ENCODE measurements at places on chromosomes 13 and 19. TPM values are rescaled to one million over a fixed set of nuclear protein-coding genes. Genes with fewer than 3 reads are reported as not detected.

The PTH2 gene
- not detected for polyA plus RNA-seq

The GPC5 gene
- not detected for polyA plus RNA-seq

The PTOV1 gene
- 59.1 TPM for polyA plus RNA-seq

The BORCS8 gene
- 18.3 TPM for polyA plus RNA-seq

The SMIM44 gene
- polyA plus RNA-seq: not detected

The VSTM1 gene
- not detected for polyA plus RNA-seq

The ZFP28 gene
- polyA plus RNA-seq: 1.8 TPM

The APOC1 gene
- polyA plus RNA-seq: 2.0 TPM

The ZNF442 gene
- polyA plus RNA-seq: 0.58 TPM

The CEACAM20 gene
- not detected for polyA plus RNA-seq

The SPRY2 gene
- 5.3 TPM for polyA plus RNA-seq

The ZNF729 gene
- not detected for polyA plus RNA-seq

The ZNF420 gene
- polyA plus RNA-seq: 2.6 TPM

The PSPN gene
- polyA plus RNA-seq: 0.79 TPM

The KLK14 gene
- 0.31 TPM for polyA plus RNA-seq

The ZNF146 gene
- 13.4 TPM for polyA plus RNA-seq

The CADM4 gene
- polyA plus RNA-seq: 21.7 TPM

All from esophagus (tissue), 2 donors.